ENCODE measurements at places on chromosomes 1 and 21.

- DNase-seq: no peak
Measured at GRCh38 chr1:110059133-110059863, 11.2 kb downstream of the ALX3 start.

- no peak for DNase-seq
Measured at GRCh38 chr1:101920577-101920976, 76.1 kb downstream of the OLFM3 start.

DNA sequence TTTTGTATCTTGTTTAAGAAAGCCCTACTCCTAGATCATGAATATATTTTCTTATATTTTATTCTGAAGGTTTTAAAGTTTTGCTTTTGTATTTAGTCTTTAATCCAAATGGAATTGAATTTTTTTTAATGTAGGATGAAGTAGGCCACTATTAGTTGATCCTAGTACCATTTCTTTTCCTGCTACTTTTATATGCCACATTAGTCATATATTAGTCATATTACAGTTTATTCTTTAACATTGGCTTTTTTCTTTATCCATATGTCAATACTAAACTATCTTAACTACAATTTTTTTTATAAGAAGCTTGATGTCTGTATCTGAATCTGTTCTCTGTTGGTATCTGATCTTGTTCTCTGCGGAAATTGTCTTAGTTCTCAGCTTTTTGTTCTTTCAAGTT lies 48.8 kb downstream of the MAN1A2 start:
- no peak for DNase-seq

- no peak for DNase-seq
Measured at GRCh38 chr1:206636671-206637070, 1.3 kb downstream of the DYRK3 start.

DNA sequence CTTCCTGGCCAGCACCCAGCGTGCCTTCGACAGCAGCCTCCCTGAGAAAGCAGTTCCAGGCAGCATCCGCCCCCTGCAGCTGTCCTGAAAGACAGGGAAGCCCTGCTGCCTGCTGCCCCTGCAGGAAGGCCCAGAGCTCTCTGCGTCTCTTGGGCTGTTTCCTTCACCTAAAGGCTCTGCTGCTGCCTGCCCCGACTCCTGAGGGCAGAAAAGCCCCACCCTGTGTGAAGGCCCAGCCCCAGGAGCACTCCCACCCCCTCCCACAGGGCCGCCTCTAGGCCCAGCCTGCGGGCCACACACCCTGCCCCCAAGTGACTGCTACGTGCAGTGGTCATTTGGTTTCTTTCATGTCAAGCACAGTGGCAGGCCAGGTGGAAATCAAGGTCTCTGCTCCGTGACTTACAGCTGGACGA lies 12.4 kb downstream of the RIPK4 start:
- DNase-seq: no peak

DNA sequence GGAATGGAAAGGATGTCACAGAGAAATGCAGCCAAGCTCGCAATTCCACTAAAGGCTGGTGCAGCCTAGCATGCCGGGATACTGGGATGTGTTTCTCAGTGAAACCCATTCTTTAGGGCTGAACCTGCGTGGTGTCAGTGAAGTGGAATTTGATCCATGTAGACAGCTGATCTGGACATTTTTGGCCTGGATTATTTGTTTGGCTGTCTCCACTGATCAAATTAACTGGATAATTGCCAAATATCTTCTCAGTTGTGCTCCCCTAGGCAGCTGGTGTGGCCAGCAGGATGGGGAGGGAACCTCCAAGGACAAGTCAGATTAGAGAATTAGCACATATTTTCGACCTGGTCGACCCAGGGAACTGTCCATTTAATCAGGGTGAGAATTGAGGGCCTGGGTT lies 318.4 kb downstream of the RPS6KC1 start:
- peak; percentile 32 for DNase-seq

DNA sequence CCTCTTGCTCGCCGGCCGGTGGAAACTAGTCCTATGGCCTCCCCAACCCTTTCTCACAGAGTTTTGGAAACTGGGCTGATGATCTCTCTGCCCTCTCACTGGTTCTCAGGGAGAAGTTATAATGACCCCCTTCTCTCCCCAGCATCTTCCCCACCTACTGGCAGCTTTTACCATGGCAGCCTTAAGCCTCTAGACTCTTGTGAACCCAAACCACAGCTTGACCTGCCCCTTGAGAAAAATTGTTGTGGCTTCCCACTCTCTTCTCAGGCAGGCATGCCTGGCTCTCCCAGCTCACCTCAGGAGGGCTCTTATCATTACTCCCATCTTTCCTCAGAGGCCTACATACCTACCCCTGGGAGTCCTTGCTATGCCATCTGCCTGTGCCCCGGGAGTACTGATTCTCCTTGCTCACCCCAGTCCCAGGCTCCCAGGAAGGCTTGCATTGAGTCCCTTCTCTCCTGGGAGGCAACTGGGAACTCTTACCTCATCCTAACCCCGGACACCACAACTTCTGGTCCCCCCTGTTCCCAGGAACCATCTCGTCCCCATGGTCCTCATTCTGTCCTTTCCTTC lies 1.6 kb downstream of the NSUN4 start:
- DNase-seq: peak; percentile 51

- DNase-seq: no peak
Measured at GRCh38 chr1:2476061-2476999, at the start of gene PLCH2. Gene PLCH2 (plus strand): TSS chr1:2476289. CDS start chr1:2476589, 300 bp downstream.

DNA sequence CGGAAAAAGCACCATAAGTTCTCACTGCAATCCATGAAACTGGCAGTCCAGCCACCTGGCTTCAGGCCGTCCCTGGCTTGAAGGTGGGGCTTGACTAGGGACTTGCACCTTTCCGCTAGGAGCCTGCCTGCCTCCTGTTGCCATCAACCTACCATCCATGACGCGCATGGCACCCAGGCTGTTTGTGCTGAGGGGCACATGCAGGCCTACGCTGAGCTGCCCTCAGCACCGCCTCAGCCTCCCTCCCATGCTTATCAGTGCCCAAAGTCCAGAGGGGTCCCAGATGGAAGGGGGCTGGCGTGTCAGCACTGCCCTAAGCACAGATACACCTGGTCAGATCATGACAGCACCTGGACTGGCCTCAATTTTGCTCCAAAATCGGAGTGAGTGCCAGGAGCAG lies 190.2 kb upstream of the LYPLAL1 start:
- no peak for DNase-seq

GRCh38 chr1:117695796-117696490 lies 90.1 kb downstream of the TENT5C start:
- DNase-seq: peak; percentile 69

DNA sequence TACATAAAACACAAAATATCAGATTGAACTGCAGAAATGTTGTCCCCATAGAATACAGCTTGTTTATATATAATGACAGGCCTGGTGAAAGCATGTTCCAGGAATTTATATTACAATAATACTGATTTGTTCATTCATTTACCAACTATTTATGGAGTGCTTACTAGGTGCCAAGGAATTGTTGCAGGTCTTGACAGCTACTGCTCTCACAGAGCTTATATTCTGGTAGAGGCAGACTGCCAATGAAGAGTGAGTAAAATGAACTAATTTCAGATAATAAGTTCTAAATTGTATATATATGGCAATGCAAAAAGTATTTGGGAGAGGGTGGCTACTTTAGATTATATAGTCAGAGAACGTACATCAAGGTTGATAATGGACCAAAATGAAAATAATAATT lies 152.0 kb downstream of the COQ8A start:
- no peak for DNase-seq

DNA sequence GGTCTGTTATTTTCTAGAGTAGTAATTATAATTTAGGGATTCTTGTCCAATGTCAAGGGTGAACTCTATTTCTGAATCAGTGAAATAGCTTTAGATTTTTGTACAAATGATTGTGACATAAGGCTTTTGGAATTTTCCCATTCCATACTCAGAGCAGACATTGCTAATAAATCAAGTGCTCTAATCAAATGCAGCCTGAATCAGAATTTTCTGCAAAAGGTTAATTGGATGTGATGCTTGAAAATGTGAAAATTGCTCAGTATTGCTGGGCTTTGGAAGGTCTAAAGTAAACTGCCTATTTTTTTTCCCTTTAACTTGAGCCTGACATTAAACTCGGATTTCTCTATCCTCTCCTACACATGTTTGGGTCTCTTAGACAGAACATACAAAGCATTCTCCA lies 23.2 kb downstream of the SGIP1 start:
- DNase-seq: no peak

DNA sequence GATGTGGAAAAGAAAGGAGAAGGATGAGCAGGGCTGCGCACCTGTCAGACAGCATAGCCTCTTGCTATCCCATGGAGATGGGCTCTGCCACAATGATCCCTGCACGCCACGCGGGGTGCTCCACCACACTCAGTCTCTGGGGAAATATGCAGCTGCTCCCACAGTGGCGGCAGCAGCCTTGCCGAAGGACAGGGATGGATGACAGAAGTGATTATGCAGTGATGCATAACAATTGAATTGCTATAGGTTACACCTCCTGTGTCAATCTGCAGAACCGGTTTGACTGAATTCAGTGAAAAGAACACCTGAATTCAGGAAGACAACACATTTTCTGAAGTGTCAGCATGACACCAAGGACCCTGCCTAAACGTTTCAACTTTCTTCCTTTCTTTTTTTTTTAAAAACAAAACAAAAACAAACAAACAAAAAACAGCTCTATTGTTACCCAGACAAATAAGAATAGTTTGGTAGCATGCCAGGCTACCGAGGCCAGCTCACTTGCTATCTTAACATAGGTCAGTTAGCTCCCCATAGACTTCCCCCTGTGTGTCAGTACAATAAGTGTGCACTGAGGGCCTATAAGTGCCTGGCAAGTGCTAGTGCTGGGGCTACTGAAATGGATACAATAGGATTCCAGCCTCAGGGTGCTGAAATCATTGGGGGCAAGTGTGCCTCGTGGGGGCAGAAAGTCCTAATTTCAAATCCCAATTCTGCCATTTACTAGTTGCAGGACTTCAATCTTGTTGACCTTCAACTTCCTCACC lies 127.6 kb upstream of the LMO4 start:
- DNase-seq: peak; percentile 25

DNA sequence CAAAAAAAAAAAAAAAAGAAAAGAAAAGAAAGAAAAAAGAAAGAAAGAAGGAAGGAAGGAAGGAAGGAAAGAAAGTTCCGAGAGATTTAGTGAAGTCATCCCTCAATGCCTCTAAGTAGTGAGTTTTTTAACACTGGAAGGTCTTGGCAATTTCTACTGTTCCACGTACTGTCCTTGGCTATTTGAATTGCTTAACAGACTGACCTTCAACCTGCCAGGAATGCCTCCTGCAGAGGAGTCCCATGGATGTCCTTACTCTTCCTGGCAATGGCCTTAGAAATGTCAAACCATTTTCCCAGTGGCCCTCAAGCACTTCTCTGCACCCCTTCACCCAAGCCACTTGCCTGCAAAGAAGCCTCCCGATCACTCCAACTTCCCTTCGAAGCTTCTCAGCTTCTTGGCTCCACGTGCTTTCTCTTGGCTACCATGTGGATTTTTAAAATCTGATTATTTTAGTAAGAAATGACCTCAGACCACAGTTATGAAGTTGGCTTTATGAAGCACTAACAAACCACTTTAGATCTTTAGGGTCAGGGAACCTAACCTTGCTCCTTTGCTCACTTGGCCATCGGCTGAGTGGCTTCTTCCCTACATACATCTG lies 43.7 kb upstream of the ABCG1 start:
- DNase-seq: no peak

DNA sequence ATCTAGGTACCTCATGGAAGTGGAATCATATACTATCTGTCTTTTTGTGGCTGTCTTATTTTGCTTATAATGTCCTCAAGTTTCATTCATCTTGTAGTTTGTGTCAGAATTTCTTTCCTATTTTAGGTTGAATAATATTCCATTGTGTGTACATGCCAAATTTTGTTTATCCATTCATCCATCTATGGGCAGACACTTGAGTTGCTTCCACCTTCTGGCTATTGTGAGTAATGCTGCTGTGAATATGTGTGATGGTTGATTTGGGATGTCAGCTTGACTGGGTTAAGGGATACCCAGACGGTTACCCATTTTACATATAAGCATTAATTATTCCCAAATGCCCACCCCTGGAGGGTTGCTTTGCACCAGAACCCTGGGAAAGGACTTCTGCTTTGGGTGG lies 477.5 kb downstream of the PTPRU start:
- DNase-seq: no peak

GRCh38 chr1:15249081-15249480 lies 2.1 kb downstream of the FHAD1 start:
- DNase-seq: no peak

DNA sequence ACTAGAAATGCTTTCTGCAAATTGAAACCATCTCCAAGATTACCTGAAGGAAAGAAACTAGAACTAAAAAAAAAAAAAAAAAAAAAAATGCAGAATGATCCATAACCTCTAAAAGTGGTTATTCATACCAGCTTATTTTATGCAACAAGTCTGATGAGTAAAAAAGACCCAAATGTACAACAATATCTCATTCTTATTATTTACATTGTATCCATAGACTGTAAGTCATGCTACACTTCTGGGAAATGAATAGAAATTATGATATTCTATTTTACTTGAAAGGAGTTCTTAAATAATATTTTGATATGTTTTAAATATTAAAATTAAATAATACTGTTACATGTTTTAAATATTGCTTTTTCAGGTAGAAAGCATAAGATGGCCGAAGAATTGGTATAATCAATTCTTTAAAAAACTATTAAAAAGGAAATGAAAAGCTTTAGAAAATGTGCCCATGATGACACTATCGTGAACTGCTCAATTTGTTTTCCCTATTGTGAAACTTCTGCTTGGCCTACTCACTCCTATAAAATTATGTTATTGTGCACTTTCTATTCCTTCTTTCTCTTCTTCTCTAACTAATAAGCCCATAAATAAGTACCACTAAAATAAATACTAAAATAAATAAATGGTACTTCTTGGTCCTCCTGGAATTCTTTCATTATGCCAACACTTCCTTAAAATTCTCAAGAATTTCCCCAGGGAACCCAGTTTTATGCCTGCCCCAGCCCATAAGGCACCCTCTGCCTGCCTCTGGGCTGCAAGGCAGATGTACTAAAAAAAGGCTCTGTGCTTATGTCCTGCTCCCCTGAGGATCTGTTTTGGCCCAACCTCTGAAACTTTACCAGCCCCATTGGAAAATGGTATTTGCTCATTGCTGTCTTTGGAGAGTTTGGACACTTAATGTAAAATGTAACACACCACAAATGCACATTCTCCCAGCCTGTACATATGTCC lies 18.1 kb downstream of the SAMSN1 start:
- no peak for DNase-seq

- no peak for DNase-seq
Measured at GRCh38 chr1:238324211-238324864, 433.6 kb upstream of the ZP4 start.

- peak; percentile 88 for DNase-seq
Measured at GRCh38 chr1:8078176-8078671, 52.1 kb upstream of the ERRFI1 start.

GRCh38 chr1:111101854-111102642 lies 37.8 kb downstream of the DRAM2 start:
- DNase-seq: peak; percentile 33
